ENCODE measurements at places on chromosomes 11 and 22.
A peak's percentile ranks its signal among the peaks of the same experiment; 100 is the strongest.

DNA sequence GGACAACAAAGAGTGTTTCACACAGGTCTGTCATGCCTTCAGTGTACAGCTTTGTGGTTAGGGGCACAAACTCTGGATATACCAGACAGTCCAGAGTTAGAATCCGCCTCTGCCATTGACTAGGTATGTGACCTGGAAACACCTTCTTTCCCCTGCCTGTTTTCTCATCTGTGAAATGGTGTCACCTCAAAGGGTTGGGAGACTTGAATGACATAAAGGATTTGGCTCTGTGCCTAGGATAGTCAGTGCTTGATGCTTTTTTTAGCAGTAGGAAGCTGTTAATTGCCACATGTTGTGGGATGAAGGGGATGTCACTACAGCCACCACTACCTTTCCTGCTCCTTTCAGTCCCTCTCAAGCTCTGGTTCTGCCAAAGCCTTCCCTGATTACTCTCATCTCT is 17.4 kb upstream of the LRRC55 start:
- DNase-seq = no peak

DNA sequence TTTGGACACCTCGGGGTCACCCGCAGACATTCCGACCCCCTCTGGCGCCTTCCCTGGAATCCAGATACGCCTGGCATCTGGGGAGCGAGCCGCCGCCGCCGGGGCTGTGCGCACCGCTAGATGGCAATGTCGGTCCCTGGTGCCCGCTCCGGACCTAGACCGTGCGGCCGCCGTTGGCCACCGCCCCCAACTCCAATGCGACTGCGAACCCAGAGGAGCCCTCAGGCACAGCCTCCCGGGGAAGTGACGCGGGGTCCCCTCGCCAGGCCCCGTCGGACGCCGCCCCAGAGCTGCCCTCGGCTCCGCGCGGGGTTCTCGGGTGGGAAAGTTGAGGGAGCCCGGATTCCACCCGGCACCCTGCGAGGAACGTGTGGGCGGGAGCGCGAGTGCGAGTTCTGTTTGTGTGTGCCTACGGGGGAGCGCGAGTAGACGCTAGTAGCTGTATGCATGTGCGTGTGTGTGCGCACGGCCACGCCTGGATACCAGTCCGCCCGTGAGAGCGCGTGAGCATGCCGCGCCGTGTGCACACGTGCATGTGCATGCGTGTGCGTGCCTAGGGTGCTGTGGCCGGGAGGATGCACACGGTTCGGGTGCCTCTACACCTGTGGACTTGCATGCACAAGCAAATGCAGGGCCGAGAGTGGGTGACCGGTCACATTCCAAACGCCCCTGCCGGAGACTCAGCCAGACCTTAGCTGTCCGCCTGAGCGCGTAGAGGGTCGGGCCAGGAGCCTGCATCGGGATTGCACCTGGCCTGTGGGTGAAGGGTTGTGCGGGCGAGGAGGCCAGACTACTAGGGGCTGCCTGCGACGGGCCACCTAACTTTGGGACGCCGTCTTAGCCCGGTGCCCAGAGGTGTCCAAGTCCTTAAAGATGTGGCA is 1.9 kb downstream of the CHRM4 start:
- peak; percentile 51 for DNase-seq

DNA sequence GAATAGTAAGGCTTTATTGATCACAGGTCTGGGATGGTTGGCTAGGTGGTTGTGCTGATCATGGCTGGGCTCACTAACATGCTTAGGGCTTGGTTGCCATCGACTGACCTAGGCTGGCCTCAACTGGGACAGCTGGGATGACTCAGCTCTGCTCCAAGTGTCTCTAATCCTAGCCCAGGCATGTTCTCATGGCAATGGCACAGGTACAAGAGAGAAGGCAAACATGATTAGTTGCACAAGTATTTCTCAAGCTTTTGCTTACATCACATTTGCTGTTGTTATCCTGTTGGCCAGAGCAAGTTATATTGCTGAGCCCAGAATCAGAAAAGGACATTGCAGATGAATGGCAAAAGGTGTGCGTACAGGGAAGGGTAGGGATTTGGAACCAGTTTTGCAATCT is 68.5 kb upstream of the SLC35C1 start:
- DNase-seq = peak; percentile 31

- no peak for DNase-seq
Observed at GRCh38 chr22:49894322-49895054, 23.8 kb downstream of the ALG12 start.

- peak; percentile 10 for DNase-seq
Observed at GRCh38 chr11:129637473-129637872, 178.2 kb upstream of the TMEM45B start.

DNA sequence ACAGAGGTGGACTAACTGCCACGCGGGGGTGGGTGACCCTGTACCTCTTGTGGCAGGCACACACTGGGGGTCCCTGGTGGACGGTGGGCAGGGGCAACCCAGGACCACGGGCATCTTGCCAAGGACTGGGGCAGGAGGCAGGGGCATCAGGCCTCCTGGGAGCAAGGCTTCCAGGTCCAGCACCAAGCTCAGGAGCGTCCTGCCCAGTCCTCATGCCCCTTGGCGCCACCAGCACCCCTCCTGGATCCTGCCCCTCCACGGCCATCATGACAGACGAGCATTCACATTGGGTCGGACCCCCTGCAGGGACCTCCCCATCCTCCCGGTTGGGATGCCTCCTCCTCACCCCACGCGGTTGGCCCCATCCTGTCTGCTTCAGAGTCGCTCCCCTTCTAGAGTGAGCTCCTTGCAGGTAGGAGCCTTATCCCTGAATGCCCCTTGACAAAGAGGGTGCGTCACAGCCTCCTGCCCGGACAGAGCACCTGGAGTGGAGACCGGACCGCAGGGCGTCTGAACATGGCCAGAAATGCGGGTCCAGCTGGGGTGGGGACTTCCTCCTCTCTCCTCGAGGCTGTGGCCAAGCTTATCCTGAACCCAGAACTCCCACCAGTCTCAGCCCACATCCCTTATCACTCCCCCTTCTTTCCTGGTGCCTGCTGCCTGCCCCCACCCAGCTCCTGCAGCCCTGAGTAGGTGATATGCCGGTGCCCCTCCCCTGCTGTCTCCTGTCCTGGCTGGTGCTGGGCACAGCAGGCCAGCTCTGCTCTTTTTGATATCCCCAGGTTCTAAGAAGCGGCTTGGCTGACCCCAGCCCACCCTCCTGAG is 40.3 kb downstream of the IGF2 start:
- DNase-seq = no peak
